ENCODE measurements at places on chromosomes 16 and 17. TPM values are rescaled to one million over a fixed set of nuclear protein-coding genes. Genes with fewer than 3 reads are reported as not detected.

The TMIGD1 gene
- total RNA-seq: 288 TPM

DNA sequence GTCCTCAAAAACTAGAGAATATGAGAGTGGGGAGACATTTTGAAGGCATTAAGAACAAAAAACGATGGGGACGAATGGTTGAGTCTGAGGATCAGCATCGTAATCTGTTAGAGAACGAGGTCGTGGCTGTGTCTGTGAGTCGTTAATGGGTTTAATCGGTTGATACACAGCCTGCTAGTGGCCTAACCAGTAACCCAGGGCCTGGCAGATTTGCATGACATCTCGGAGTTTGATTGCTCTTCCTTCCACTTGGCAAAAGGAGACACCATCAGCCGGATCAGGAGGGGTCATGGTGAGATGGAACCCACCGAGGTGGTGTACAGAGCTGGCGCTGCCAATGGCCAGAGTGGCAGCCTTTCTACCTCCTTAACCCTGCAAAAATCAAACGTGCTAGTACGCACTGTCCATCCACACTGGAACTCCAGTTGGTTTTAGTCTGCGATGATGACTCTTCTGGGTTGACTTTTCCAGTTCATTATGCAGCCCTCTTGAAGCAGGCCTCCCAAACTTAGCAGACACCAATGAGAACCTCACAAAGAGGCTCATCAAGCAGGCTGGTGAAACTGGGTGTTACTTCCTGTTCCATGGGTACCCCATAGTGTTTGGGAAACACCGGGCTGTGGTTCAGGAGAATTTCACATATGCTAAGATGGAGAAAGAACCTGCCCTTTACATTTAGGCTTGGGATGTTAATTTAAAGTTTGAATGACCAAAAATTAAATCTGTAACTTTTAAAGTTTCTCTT, 4.1 kb downstream of the HS3ST3B1 start:
- DNase-seq: no peak

GRCh38 chr17:80718428-80718827, 173.8 kb downstream of the RPTOR start:
- DNase-seq: no peak

The SUMO2 gene
- total RNA-seq: 304 TPM

DNA sequence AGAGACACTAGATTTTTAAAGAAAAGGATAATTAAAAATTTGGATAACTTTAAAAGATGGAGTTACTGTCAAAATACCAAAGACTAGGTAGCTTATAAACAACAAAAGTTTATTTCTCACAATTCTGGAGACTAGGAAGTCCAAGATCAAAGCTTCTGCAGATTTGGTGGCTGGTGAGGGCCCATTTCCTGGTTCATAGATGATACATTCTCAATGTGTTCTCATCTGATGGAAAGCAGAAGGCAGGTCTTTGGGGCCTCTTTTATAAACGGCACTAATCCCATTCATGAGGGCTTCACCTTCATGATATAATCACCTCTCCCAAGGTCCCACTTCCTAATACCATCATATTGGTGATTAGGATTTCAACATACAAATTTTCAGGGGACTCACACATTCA, 33.7 kb downstream of the NLK start:
- DNase-seq: no peak

The CCDC40 gene
- total RNA-seq: 2.1 TPM

GRCh38 chr16:79571903-79572535, 28.5 kb downstream of the MAF start:
- no peak for DNase-seq

The CRISPLD2 gene
- total RNA-seq: 10.5 TPM

All from mucosa of descending colon (tissue), 3 donors.